GM23248 (cell line): ENCODE measurements at places on chromosomes 6 and 20. TPM values are rescaled to one million over a fixed set of nuclear protein-coding genes. Genes with fewer than 3 reads are reported as not detected.

LY6G6D gene
- not detected in 2 replicates for polyA plus RNA-seq

AURKA gene
- polyA plus RNA-seq, result 78.9 and 88.5 TPM in 2 replicates

SSTR4 gene
- not detected in 2 replicates for polyA plus RNA-seq

NR2E1 gene
- not detected in 2 replicates for polyA plus RNA-seq

FOXC1 gene
- 3.3 and 3.5 TPM in 2 replicates for polyA plus RNA-seq

BTN3A1 gene
- 5.5 and 6.7 TPM in 2 replicates for polyA plus RNA-seq

VWA7 gene
- 0.37 and 0.56 TPM in 2 replicates for polyA plus RNA-seq

KHDC1 gene
- 2.9 and 3.8 TPM in 2 replicates for polyA plus RNA-seq

SYCP2L gene
- polyA plus RNA-seq, result 0.13 TPM in 1 of 2 replicates, not detected in the other

TNFRSF6B gene
- polyA plus RNA-seq, result 17.4 and 17.5 TPM in 2 replicates

RRP36 gene
- 71.6 and 74.3 TPM in 2 replicates for polyA plus RNA-seq

RIN2 gene
- polyA plus RNA-seq, result 45.3 and 45.6 TPM in 2 replicates

RCAN2 gene
- 8.7 and 8.8 TPM in 2 replicates for polyA plus RNA-seq

RPS18 gene
- 1,848 and 1,924 TPM in 2 replicates for polyA plus RNA-seq

SCUBE3 gene
- 21.6 and 24.0 TPM in 2 replicates for polyA plus RNA-seq

RAET1L gene
- not detected in 2 replicates for polyA plus RNA-seq

EYA2 gene
- polyA plus RNA-seq, result 0.14 and 0.18 TPM in 2 replicates

RXRB gene
- 28.1 and 28.9 TPM in 2 replicates for polyA plus RNA-seq

DEFB132 gene
- not detected in 2 replicates for polyA plus RNA-seq

PDYN gene
- not detected in 2 replicates for polyA plus RNA-seq

NUDT3 gene
- polyA plus RNA-seq, result 8.1 and 8.9 TPM in 2 replicates

MLN gene
- polyA plus RNA-seq, result not detected in 2 replicates

CLIC5 gene
- polyA plus RNA-seq, result not detected in 2 replicates

ETV7 gene
- 0.70 and 0.99 TPM in 2 replicates for polyA plus RNA-seq

MMS22L gene
- polyA plus RNA-seq, result 4.1 and 4.2 TPM in 2 replicates

TRIM10 gene
- not detected in 2 replicates for polyA plus RNA-seq

ULBP2 gene
- polyA plus RNA-seq, result 29.5 and 30.1 TPM in 2 replicates

HM13 gene
- polyA plus RNA-seq, result 424 and 434 TPM in 2 replicates

RBPJL gene
- not detected in 2 replicates for polyA plus RNA-seq

LPA gene
- polyA plus RNA-seq, result not detected in 2 replicates

GGTLC1 gene
- not detected in 2 replicates for polyA plus RNA-seq

NOX3 gene
- not detected in 2 replicates for polyA plus RNA-seq

GOPC gene
- polyA plus RNA-seq, result 43.0 and 44.8 TPM in 2 replicates

TBXT gene
- not detected in 2 replicates for polyA plus RNA-seq

EBF4 gene
- polyA plus RNA-seq, result 0.36 TPM in 1 of 2 replicates, not detected in the other
